ENCODE measurements at places on chromosomes 3 and 15.

DNA sequence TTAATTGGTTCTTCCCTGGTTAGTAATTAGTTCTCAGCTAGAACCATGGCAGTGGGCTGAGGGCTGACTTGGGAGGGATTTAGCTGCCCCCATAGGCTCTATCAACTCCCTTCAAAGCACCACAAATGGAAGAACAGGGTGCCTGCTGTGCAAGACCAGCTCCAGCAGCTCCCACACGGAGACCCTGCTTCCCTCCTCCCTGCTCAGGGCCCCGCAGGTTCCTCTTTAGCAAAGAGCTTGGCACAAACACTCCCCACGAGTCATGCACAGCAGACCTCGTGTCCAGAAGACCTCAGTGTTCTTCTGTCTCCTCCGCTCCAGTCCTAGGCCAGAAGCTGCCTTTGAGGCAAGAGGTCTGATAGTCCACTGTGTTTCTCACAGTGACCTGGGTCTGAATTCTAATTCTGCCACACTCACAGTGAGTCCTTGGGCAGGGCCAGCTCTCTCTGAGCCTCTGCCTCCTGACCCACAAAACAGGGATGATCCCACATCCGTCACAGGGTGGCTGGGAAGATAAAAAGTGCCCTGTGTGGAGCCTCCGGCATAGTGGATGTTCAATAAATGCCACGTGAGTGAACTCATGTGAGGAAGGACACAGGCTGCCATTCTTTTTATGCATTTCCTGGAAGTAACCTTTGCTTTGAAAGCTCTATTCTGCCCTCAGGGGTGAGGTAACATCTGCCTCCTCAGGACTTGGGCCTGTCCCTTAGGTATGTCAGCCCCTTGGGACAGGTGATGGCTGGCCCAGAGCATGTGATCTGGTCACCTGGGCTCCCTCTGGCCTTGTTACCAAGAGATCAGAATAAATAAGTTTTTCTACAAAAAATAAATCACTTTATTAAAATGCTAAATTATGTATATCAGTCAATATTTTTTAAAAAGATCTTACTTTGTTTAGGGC, 7.6 kb downstream of the RAB6B start:
- no peak for DNase-seq

DNA sequence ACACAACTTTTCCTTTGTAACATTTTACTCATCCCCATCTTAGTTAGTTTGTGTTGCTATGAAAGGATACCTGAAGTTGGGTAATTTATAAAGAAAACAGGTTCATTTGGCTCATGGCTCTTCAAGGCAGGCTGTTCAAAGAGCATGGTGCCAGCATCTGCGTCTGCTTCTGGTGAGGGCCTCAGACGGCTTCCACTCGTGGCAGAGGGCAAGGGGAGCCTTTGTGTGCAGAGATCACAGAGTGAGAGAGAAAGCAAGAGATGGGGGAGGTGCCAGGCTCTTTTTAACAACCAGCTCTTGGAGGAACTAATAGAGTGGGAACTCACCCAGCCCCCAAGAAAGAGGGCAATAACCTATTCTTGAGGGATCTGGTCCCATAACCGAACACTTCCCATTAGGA, 23.1 kb downstream of the PLA2G4F start:
- no peak for DNase-seq

- no peak for DNase-seq
Observed at GRCh38 chr3:17972959-17973906, 230.8 kb upstream of the TBC1D5 start.

- DNase-seq = no peak
Observed at GRCh38 chr3:83092521-83093221, 1331.2 kb upstream of the GBE1 start.

DNA sequence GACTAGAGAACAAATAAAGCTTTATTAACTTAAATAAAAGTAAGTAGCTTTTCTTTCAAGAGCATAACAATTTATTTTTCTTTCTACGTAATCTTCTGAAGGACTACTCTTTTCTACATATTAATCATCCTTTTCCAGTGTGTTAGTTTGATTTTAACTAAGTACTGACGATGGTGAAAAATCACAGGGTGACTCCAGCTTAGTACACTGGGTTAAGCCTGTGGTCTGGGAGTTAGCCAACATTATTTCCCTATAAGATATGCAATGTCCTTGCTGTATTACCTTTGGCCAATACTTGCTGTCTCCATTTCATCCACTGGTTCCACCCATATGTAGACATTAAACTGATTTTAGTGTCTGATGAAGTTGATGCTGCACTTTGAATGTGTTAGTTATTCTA, 508.6 kb upstream of the SUCLG2 start:
- no peak for DNase-seq

DNA sequence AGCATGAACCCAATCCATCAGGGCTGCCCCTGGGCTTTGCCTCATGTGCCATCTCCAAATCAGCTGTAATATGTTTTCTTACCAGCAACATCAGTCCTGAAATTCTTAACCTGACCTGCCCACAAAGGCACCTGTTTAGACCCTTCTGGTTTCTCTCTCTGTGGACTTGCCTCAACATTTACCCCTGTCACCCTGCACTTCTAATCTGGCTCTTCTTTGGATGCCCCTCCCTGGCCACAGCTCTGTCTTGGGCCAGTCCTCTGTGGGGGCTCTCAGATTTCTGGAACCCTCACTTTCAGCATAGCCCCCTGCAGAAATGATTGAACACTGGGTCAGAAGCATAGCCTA, 168.7 kb upstream of the STAC start:
- DNase-seq = no peak

- no peak for DNase-seq
Observed at GRCh38 chr15:44666210-44667038, 3.0 kb upstream of the SPG11 start.

DNA sequence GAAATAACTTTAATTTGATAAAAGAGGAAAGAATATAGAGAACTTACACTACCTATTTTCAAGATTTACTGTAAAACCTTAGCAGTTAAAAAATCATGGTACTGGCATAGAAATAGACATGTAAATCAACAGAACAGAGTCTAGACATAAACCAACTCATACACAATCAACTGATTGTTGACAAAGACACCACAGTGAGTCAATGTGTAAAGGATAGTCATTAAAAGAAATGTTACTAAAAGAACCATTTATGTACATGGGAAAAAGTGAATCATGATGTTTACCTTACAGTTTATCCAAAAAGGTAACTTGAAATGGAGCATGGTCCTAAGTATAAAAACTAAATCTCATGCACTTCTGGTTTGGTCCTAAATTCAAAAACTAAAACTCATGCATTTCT, 847.4 kb downstream of the IGSF11 start:
- no peak for DNase-seq

DNA sequence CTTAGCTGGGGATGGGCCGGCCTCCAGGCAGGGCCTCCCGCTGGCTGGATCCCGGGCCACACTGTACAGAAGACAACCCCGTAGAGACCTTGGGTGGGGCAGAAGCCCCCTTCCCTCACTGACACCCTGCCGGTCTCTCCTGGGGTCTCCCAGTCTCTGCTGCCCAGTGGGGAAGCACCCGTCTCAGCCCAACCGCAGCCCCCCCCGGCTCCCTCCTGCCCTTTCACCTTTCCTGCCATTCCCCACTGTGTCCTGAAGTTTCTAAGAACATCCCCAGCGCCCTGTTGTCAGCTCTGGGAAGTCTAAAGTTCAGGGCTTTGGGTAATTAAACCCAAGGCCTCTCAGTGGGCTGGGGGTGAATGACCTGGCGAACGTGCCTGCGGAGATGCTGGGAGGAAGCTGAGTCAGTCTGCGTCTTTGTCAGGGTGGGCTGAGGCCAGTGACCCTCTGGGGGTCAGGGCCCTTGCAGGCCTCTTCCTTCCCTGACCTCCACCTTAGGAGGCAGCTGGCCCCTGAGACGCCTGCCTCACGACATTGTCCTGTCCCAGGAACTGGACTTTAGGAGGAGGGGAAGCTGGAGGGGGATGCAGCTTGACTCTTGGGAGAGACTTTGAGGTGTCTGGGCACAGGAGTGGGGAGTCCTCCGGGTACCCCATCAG, 1.4 kb upstream of the SLC51A start:
- DNase-seq = no peak

DNA sequence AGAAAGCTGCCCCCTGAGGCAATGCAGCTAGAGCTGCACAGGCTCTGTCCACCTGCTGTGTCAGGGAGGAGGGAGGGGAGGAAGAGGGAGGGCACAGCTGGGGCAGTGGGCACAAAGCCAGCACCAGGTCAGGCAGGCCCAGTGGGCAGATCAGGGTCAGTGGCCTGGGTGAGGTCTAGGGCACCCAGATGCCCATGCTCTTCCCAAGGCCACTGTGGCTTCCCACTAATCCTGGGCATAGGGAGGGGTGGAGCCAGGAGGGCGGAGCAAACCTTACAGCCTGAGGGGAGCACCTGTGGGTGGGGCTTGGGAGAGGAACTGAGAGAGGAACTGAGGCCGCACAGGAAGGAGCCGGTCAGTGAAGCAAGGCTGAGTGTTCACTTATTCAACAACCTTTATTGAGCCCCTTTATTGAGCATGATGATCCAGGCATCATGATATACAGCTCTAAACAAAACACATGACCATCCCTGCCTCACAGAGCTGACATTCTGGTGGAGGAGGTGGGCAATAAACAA, 55.0 kb downstream of the RHCG start:
- no peak for DNase-seq

DNA sequence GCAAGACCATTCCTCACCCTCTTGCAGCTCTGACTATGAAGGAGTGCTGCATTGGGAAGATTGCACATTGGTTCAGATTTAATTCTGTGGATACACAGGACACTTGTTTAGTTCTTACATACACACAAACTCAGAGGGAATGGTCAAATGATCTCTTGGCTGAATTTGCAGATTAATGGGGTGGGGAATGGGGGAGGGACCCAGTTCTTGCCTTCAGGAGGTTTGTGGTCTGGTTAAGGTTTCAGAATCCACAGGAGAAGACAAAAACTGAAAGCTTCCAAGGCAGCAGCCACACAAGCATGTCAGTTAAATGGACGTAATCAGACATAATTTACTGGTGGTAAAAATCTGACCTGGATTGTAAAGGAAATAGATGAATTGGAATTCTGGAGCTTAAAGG, 257.1 kb upstream of the ROPN1 start:
- DNase-seq = no peak

DNA sequence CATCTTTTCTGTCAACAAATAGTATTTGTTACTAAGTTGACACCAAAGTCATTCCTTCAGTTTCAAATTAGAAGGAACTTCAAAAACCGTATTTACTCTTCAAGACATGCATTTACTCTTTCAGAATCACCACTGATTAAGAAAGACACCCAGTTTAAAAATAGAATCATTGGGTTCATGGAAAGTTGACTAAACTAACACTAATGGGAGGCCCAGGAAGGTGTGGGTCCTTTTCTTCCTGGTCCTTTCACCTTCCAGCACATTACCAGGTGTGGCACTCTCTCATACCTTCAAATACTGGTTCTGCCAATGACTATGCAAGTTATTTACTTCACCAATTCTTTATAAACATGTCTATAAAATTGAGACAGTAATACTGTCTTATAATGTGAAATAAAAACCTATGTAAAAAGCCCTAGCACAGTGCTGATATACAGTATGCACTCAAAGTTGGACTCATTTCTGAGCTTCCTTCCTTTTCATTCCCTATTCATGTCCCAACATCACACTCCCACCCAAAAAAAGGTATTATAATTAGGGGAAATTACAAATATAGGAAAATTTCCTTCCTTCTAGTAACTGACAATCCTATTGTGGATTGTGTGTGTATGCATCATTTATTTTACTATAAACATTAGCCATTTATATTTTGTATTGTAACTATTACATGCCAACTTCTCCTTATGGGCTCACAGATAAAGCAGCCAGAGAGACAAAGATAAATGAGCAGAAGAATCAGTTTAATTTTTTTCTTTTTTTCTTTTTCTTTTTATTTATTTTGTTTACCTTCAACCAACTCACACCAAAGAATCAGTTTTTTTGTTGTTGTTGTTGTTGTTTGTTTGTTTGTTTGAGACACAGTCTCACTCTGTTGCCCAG, 48.9 kb downstream of the LRRFIP2 start:
- DNase-seq = no peak

- no peak for DNase-seq
Observed at GRCh38 chr3:150599611-150600297, 3.4 kb upstream of the SELENOT start.

DNA sequence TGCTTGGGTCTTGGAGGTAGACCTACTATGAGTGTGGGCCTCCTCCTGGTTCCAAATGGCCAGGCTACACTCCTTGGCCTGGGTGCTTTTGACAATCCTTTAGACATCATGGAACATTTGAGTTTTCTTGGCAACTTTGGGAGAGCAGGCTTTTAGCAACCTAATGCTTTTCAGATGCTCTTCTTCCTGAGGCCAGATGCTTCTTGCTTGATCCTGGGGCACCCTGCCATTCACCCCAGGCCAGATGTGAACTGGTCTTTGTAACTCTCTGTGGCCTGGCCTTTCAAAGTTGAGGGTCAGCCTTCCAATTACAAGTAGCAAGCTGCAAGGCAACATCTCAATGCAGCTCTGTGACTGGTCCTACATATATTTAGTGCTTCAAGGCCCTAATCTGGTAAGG, 40.5 kb downstream of the RTP1 start:
- DNase-seq = no peak
